ENCODE measurements at places on chromosomes 2 and 18. TPM values are rescaled to one million over a fixed set of nuclear protein-coding genes. Genes with fewer than 3 reads are reported as not detected.

SLC8A1 gene
- 86.0 TPM for total RNA-seq

CDH7 gene
- total RNA-seq, result not detected

GRCh38 chr18:13616041-13616440, 110.3 kb downstream of the FAM210A start:
- no peak for DNase-seq
- H3K4me1 ChIP-seq, result peaks cover 62% of the 10 kb centered on the region
- no peaks in the 10 kb centered on the region for H3K27me3 ChIP-seq

DNA sequence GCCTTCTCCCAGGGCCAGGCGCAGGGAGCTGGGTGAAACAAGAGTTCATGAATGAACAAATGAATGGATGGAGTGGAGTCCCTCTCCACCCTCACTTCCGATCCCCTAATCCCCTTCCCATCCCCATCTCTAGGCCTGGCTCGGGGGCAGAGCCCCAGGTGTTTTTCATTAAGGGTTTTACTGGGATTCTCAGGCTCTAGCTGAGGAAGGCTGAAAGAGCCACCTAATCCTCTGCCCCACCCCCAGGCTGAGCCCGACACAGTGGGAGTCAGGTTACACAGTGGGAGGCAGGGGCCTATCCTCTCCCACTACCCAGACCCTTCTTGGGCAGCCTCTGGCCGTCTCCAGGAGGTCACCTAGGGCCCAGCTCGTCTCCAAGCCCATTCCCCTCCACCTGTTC, 36.1 kb downstream of the SDC1 start:
- no peak for DNase-seq
- H3K4me3 ChIP-seq, result no peak overlapping the region
- H3K27me3 ChIP-seq, result no peaks in the 10 kb centered on the region
- H3K4me1 ChIP-seq, result peaks cover 16% of the 10 kb centered on the region
- no peak overlapping the region for H3K27ac ChIP-seq

- H3K27ac ChIP-seq, result no peak overlapping the region
- H3K4me3 ChIP-seq, result no peak overlapping the region
- no peaks in the 10 kb centered on the region for H3K36me3 ChIP-seq
- no peak for DNase-seq
- no peaks in the 10 kb centered on the region for H3K27me3 ChIP-seq
These were observed 31.8 kb upstream of the FAM237A start for GRCh38 chr2:206610451-206610850.

SPATA3 gene
- not detected for total RNA-seq

DNA sequence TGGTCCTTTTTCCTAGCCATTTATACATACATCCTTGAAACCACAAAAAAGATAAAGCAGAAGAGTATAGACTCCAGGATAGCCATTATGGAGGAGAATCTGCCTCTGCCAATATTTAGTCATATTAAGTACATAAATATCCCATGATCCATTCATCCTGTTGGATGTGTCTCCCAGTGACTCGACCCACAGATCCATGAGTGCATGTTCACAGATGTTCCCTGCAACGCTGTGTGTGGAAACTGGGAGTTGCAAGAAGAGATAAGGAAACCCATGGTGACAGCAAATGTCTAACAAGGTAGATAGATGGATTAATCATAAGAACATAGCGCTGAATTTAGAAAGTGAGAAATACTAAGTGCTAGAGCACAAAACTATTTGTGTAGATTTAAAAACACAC, 34.5 kb downstream of the STK39 start:
- DNase-seq, result no peak
- H3K4me3 ChIP-seq, result no peak overlapping the region
- no peaks in the 10 kb centered on the region for H3K36me3 ChIP-seq
- no peaks in the 10 kb centered on the region for H3K27me3 ChIP-seq

GRCh38 chr2:147989809-147990403, 30.6 kb downstream of the ORC4 start:
- H3K27me3 ChIP-seq, result no peaks in the 10 kb centered on the region
- DNase-seq, result no peak
- no peak overlapping the region for H3K27ac ChIP-seq
- no peaks in the 10 kb centered on the region for H3K4me1 ChIP-seq
- H3K4me3 ChIP-seq, result no peak overlapping the region
- no peaks in the 10 kb centered on the region for H3K36me3 ChIP-seq

KLHL30 gene
- total RNA-seq, result 0.23 TPM

DNA sequence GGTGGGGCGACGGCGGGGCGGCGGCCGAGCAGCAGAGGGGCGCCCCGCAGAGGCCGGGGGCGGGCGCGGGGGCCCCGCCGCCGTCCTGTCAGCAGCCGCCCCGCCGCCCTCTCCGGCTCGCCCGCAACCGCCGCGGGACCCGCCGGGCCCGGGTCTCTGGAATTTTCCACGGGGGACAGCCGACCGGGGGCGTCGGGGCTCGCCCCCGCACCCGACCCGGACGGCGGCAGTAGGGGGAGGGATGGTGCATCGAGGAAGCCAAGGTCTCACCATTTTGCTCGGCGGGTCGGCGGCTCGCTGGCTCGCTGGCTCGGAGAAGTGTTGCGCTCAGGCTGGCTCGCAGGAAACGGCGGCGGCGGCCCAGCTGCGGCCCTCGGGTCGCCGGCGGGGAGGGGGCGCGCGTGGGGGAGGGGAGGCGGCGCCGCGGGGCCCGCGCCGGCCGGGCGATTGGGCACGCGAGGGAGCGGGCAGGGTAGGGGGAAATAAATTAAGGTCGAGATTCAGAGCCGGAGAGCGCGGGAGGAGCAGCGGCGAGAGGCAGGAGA, 405 bp downstream of the PPP3R1 start:
- peak overlapping the region; percentile 76 for H3K4me3 ChIP-seq
- no peaks in the 10 kb centered on the region for H3K27me3 ChIP-seq
- peaks cover 38% of the 10 kb centered on the region for H3K4me1 ChIP-seq
- peak; percentile 91 for DNase-seq
- H3K27ac ChIP-seq, result peak overlapping the region; percentile 96

KIAA2012 gene
- not detected for total RNA-seq

DNA sequence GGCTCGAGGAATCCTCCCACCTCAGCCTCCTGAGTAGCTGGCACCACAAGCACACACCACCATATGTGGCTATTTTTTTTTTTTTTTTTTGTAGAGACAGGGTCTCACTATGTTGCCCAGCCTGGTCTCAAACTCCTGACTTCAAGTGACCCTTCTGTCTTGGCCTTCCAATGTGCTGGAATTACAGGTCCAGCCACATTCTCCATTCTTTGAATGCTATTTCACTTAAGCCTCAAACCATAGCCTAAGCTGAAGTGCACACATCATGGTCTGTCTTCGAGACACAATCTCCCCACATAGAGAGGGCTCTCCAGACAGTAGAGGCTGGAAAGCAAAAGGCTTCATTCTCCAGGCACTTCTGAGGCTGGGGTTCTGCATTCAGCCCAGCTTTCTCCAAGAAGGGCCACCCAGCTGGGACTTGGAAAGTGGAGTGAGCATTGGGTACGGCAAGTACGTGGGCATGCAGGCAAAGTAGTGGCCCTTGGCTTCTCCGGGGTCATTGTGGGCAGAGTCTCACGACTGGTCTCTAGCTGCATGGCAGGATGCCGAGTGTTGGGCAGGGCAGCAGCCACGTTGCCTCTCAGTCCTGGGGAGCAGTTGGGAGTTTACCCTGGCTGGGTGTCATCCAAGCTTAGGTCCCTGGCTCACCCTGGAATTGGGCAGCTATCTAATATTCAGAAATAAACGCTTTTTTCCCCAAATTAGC, 78.2 kb upstream of the SMAD7 start:
- H3K4me3 ChIP-seq, result no peak overlapping the region
- H3K4me1 ChIP-seq, result peaks cover under 1% of the 10 kb centered on the region
- H3K36me3 ChIP-seq, result no peaks in the 10 kb centered on the region
- H3K27ac ChIP-seq, result no peak overlapping the region

DNA sequence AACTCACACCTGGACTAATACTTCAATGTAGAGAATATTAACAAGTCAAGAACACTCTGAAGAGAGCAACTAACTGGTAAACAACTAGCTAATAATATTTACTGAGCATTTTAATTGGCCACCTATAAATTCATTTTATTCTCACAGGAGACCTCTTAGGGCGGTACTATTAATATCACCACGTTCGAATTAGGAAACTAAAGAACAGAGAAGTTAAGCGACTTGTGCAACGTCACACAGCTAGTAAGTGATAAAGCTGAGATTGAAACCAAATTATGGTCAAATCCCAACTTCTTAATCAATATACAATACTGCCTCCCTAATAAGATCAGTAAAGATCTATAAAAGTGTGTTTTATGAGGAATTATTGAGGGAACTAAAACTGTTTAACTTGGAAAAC, 1034.3 kb upstream of the POU3F3 start:
- no peaks in the 10 kb centered on the region for H3K4me1 ChIP-seq
- no peak for DNase-seq
- H3K27ac ChIP-seq, result no peak overlapping the region

DNA sequence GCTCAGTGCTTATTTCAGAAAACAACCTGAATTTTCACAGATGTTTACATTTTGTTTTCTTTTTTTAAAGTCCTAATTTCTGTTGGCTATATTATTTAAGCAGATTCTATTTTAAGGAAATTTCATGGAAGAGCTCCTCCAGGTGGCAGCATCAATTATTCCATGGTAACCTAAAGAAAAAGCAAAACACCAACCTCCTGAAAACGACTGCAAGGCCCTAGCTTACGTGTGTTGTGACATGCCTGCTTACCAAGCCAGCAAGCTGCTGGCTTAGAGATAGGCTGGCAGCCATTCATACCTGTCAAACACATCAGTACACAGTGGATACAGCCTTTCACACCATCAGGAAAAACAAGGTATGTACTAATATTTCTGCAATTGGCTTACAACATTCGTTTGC, 64.9 kb downstream of the LPIN2 start:
- H3K4me1 ChIP-seq, result no peaks in the 10 kb centered on the region
- no peak overlapping the region for H3K4me3 ChIP-seq
- peaks cover 14% of the 10 kb centered on the region for H3K36me3 ChIP-seq
- H3K27me3 ChIP-seq, result no peaks in the 10 kb centered on the region
- H3K27ac ChIP-seq, result no peak overlapping the region

- no peak within 1 kb of the TSS for H3K4me3 ChIP-seq
- H3K4me1 ChIP-seq, result peaks cover 28% of the 10 kb centered on the region
- DNase-seq, result peak; percentile 75
- H3K27ac ChIP-seq, result no peak within 1 kb of the TSS
- peaks cover 100% of the 10 kb centered on the region for H3K27me3 ChIP-seq
These were observed at the start of gene HOXD10 for GRCh38 chr2:176115883-176116813. HOXD10 (plus strand) TSS chr2:176116778; CDS start chr2:176116834, 56 bp downstream.

- no peak overlapping the region for H3K4me3 ChIP-seq
- H3K4me1 ChIP-seq, result peaks cover 34% of the 10 kb centered on the region
- H3K27ac ChIP-seq, result no peak overlapping the region
- DNase-seq, result no peak
These were observed 99.6 kb upstream of the MCFD2 start for GRCh38 chr2:47015206-47015605.

DNA sequence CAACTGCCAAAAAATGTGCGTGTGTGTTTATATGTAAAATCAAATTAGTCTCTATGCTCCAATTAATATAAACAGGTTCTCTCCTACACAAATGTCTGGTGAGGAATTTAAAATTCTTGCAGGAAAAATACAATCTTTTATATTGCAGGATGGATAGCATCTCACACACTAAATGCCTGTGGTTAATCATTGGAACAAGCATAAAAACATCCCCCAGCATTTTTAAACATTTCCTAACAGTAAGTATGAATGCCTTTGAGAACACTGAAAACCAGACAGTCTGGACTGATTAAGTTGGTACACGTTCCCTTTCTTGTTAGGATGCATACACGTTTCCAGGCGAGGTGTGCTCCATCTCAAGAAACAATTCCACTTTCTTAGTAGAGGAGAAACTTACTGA, 29.9 kb upstream of the PDE1A start:
- no peak for DNase-seq
- no peak overlapping the region for H3K27ac ChIP-seq
- no peaks in the 10 kb centered on the region for H3K36me3 ChIP-seq
- no peaks in the 10 kb centered on the region for H3K27me3 ChIP-seq

DNA sequence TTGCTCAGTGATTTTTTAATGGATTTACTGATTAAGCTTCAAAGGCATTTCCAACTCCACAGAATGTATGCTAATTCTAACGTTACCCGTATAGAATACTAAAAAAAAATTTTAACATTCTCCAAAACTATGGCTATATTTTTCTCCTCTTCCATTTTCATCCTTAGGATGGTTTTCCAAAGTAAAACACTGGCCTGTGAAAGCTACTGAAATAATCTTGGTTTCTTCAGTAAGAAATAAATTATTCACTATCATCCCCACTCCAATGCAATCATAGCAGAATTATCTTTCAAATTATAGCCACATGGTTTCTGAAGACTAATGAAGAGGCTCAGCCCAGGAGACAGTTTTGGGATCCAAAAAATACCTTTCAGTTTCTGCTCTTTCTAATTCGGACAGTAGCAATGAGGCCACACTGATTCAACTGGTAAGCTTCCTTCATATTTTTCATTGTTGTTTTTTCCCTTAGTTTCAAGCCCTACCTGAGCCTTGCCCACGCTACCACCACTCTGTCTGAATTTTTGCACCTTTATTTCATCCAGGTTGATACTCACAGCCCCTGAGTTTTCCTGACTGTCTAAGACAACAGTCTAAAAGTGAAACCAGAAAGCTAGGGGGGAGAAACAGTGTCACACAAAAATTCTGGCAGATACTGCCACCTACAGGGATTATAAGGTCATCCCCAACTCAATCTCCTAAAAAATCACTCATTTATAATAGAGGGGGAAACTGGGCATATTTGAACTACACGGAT, 887.9 kb downstream of the NRXN1 start:
- no peaks in the 10 kb centered on the region for H3K27me3 ChIP-seq
- H3K36me3 ChIP-seq, result no peaks in the 10 kb centered on the region
- H3K4me1 ChIP-seq, result no peaks in the 10 kb centered on the region
- no peak overlapping the region for H3K27ac ChIP-seq
- no peak for DNase-seq

DNA sequence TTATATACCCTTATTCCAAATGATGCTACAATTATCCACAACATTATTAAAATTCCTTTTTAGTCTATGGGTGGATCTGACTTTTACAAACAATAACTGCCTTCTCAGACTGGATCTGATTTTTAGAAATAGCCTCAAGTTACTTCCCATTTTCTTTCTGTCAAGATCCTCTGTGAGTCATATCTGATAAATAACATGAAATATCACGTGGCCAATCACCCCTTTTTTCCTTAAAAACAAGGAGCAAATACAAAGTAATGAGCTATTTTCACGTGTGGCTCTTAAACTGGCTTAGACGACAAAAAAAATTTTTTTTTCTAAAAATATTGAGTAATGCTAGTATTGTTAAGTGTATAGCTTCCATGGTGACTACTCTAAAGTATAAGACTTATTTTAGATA, 6.7 kb downstream of the PELI1 start:
- no peaks in the 10 kb centered on the region for H3K36me3 ChIP-seq
- H3K4me3 ChIP-seq, result no peak overlapping the region
- DNase-seq, result no peak
- peak overlapping the region; percentile 53 for H3K27ac ChIP-seq
